ENCODE measurements at places on chromosomes 3 and 15.

DNA sequence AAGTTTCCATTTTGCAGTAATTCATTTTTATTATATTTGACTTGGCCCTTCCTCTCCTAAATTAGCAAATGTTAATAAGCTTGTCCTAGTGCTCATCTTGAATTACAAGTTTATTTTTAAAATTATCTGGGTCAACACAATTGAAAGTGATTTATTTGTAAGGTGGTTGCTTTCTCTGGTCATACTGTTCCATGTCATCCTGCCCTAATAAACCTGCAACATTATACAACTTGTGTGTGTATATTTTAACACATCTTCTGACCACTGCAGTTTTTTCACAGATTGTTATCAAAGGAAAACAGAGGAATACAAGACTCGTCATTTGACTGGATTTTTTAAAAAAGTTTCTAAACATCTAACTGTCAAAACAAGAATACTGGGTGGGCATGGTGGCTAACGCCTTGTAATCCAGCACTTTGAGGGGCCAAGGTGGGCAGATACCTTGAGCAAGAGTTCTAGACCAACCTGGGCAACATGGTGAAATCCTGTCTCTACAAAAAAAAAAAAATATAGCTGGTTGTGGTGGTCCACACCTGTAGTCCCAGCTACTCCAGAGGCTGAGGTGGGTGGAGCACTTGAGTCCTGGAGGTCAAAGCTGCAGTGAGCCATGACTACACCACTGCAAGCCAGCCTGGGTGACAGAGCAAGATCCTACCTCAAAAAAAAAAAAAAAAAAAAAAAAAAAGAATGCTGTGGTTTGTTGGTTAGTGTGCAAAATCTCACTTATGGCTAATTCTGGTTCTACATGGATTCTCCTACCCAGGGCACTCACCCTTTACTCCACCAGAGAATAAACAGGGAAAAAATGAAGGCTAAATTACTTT is 5.0 kb upstream of the LRRFIP2 start:
- peaks cover 30% of the 10 kb centered on the region for H3K4me1 ChIP-seq
- DNase-seq: peak; percentile 18
- no peak overlapping the region for H3K4me3 ChIP-seq
- no peaks in the 10 kb centered on the region for H3K36me3 ChIP-seq

DNA sequence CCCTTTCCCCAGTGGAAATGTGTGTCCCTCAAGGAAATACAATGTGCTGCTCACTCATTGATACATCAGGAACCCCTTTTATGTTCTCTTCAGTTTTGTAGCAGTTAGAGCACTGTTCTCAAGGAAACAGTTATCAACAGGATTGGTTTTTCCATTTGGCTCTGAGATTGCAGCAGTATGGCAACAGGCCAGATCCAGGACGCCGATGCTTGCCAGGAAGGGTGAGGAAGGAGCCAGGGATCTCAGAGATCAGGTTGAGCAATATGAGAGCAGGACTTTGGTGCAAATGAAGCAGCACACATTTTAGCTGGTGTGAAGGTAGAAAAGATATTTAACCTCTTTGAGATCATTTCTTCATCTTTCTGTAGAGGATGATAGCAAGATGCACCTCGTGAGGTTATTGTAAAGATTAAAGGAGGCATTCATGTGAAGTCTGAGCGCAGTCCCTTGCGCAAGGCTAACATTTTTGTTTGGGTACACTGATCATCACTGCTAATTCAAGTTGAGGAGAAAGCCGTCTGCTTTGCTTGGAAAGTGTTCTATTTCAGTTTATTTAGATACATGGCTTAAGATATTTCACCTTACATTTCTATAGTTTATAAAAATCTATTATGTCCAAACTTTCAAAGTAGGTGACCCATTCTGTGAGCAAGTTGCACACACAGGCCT is 68.5 kb downstream of the KCNH8 start:
- H3K27ac ChIP-seq: no peak overlapping the region
- H3K36me3 ChIP-seq: no peaks in the 10 kb centered on the region
- DNase-seq: no peak
- H3K4me3 ChIP-seq: no peak overlapping the region
- H3K4me1 ChIP-seq: no peaks in the 10 kb centered on the region

GRCh38 chr3:117137065-117137464 is 427.5 kb downstream of the TUSC7 start:
- H3K27ac ChIP-seq: no peak overlapping the region
- H3K4me3 ChIP-seq: no peak overlapping the region
- H3K27me3 ChIP-seq: no peaks in the 10 kb centered on the region

DNA sequence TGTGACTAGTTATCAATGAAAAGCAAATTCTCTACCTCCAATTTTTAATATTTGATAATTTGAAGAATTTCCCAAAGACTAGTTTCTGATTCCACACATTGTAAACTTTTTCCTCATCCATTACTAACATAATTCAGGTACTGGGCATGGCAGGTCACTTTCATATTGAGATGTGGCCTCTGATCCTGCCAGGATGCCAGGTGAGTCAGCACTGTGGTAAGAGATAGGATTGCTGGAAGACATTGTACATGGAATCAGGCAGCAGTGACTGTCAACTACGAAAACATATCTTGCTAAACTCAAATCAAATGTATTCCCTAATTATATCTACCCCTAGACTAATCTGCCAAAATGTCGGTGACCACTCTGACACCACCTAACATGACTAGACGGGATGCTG is 33.2 kb upstream of the POU1F1 start:
- no peaks in the 10 kb centered on the region for H3K36me3 ChIP-seq
- no peak for DNase-seq
- no peaks in the 10 kb centered on the region for H3K4me1 ChIP-seq
- no peak overlapping the region for H3K4me3 ChIP-seq
- H3K27ac ChIP-seq: no peak overlapping the region

- no peaks in the 10 kb centered on the region for H3K4me1 ChIP-seq
- H3K27me3 ChIP-seq: peaks cover 2% of the 10 kb centered on the region
- DNase-seq: no peak
- H3K36me3 ChIP-seq: no peaks in the 10 kb centered on the region
- no peak overlapping the region for H3K4me3 ChIP-seq
These were observed 72.9 kb downstream of the NSMCE3 start for GRCh38 chr15:29196722-29197121.

- H3K27me3 ChIP-seq: no peaks in the 10 kb centered on the region
- peaks cover 40% of the 10 kb centered on the region for H3K4me1 ChIP-seq
- H3K27ac ChIP-seq: no peak overlapping the region
- H3K4me3 ChIP-seq: no peak overlapping the region
These were observed 18.4 kb upstream of the TSEN2 start for GRCh38 chr3:12465836-12466225.

- no peak overlapping the region for H3K4me3 ChIP-seq
- DNase-seq: no peak
- H3K27me3 ChIP-seq: no peaks in the 10 kb centered on the region
- H3K4me1 ChIP-seq: no peaks in the 10 kb centered on the region
These were observed 27.9 kb upstream of the ACKR4 start for GRCh38 chr3:132569153-132569552.

GRCh38 chr15:72784456-72784876 is 908 bp upstream of the ADPGK start:
- DNase-seq: no peak
- H3K4me3 ChIP-seq: peak overlapping the region; percentile 93
- H3K27ac ChIP-seq: peak overlapping the region; percentile 77

- no peak overlapping the region for H3K27ac ChIP-seq
- DNase-seq: no peak
- no peaks in the 10 kb centered on the region for H3K36me3 ChIP-seq
These were observed 487.4 kb downstream of the PDCD6IP start for GRCh38 chr3:34285827-34286188.

DNA sequence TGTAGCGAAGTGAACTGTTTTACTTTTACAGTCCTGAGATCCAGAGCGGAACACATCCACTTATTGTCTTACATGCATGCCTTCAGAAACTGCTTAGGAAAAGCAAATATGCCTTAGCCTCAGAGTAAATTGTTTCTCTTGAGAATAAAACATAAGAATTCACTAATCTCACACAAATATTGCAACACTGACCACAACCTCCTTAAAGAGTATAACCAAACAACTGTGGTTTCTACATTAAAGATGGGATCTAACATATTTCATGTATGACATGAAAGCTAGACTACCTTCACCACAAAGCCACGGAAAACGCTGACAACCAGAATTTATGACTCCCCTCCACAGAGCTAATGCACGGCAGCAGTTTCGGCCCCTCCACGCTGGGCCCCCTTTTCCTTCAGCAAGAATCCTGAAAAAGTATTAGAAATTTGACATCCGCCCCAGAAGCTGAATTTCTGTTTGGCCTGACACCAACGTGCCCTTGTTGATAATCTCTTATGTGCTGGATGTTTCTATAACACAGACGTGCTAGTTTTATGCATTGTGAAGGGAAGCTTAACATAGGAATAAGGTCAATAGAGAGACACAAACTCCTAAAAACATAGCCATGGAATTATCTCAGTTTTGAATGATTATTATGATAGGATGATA is 84.6 kb downstream of the GREM1 start:
- no peak for DNase-seq
- H3K27me3 ChIP-seq: no peaks in the 10 kb centered on the region
- no peak overlapping the region for H3K4me3 ChIP-seq
- no peaks in the 10 kb centered on the region for H3K36me3 ChIP-seq
- H3K27ac ChIP-seq: no peak overlapping the region

- no peak overlapping the region for H3K27ac ChIP-seq
- H3K27me3 ChIP-seq: peaks cover 68% of the 10 kb centered on the region
- DNase-seq: no peak
- H3K4me3 ChIP-seq: no peak overlapping the region
- H3K4me1 ChIP-seq: no peaks in the 10 kb centered on the region
These were observed 88.3 kb downstream of the TMEM266 start for GRCh38 chr15:76147906-76148570.

GRCh38 chr3:150333477-150333876 is 74.6 kb upstream of the TSC22D2 start:
- H3K36me3 ChIP-seq: no peaks in the 10 kb centered on the region
- no peaks in the 10 kb centered on the region for H3K4me1 ChIP-seq
- H3K4me3 ChIP-seq: no peak overlapping the region
- no peak overlapping the region for H3K27ac ChIP-seq
- DNase-seq: no peak

- H3K4me1 ChIP-seq: peaks cover 5% of the 10 kb centered on the region
- H3K27ac ChIP-seq: no peak within 1 kb of the TSS
- no peaks in the 10 kb centered on the region for H3K36me3 ChIP-seq
- H3K27me3 ChIP-seq: peaks cover 2% of the 10 kb centered on the region
- no peak for DNase-seq
- no peak within 1 kb of the TSS for H3K4me3 ChIP-seq
These were observed at the start of gene CFAP100 for GRCh38 chr3:126394179-126394976. TSS of gene CFAP100 (plus strand) at chr3:126394909. CDS start at chr3:126396001, 1,092 bp downstream.

GRCh38 chr3:1406250-1406649 is 313.4 kb downstream of the CNTN6 start:
- DNase-seq: no peak
- no peaks in the 10 kb centered on the region for H3K36me3 ChIP-seq
- no peak overlapping the region for H3K4me3 ChIP-seq

DNA sequence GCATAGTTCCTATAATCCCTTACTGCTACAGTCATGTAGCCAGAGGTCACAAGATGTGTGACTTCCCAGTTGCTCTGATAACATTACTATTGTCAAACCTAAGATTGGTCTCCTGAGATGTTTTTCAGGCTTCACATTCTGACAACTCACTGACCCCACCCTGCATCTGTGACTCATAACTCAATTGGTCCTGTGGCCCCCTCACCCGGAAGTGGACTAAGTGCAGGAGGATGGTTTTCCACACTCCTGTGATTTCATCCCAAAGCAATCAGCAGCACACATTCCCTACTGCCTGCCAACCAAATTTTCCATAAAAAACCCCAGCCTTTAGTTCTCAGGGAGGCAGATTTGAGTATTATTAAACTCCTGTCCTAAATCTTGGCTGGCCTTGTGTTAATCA is 564.9 kb upstream of the ZNF385D start:
- H3K27ac ChIP-seq: no peak overlapping the region
- H3K27me3 ChIP-seq: no peaks in the 10 kb centered on the region
- no peak for DNase-seq
- no peaks in the 10 kb centered on the region for H3K4me1 ChIP-seq
- no peak overlapping the region for H3K4me3 ChIP-seq
- H3K36me3 ChIP-seq: no peaks in the 10 kb centered on the region

DNA sequence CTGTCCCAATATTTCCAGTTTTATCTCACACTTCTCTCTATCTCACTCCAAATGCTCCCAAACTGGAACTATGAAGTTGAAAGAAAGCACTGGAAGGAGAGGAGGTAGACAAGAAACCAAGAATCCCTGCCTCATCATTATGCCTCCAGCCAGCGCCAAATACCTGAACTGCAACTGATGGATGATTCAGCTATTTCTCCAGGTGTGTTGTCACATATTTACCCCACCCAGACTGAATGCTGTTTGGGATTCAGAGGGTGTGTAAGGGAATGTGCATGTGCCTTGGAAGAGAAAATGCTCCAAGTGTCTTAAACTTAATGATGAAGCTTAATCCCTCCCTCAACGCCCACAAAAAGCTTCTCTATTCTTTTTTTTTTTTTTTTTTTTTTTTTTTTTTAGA is 269.5 kb upstream of the ATP11B start:
- no peak for DNase-seq
- no peak overlapping the region for H3K4me3 ChIP-seq
- H3K27me3 ChIP-seq: no peaks in the 10 kb centered on the region
- no peak overlapping the region for H3K27ac ChIP-seq

GRCh38 chr3:129278966-129279906 is 566 bp downstream of the HMCES start:
- no peaks in the 10 kb centered on the region for H3K27me3 ChIP-seq
- peak overlapping the region; percentile 90 for H3K27ac ChIP-seq
- H3K36me3 ChIP-seq: peaks cover 14% of the 10 kb centered on the region
- H3K4me3 ChIP-seq: peak overlapping the region; percentile 78
- peaks cover 44% of the 10 kb centered on the region for H3K4me1 ChIP-seq

GRCh38 chr3:16511681-16512434 is 1.6 kb downstream of the RFTN1 start:
- H3K4me3 ChIP-seq: no peak overlapping the region
- H3K36me3 ChIP-seq: no peaks in the 10 kb centered on the region
- 0 out of 2 replicates have a peak, but pooled peaks cover 7% of the 10 kb centered on the region for H3K4me1 ChIP-seq

GRCh38 chr3:112634786-112635541 is 6.0 kb downstream of the CCDC80 start:
- no peak overlapping the region for H3K27ac ChIP-seq
- H3K4me3 ChIP-seq: no peak overlapping the region
- H3K4me1 ChIP-seq: no peaks in the 10 kb centered on the region
- H3K27me3 ChIP-seq: peaks cover 12% of the 10 kb centered on the region
- DNase-seq: no peak
- H3K36me3 ChIP-seq: no peaks in the 10 kb centered on the region

DNA sequence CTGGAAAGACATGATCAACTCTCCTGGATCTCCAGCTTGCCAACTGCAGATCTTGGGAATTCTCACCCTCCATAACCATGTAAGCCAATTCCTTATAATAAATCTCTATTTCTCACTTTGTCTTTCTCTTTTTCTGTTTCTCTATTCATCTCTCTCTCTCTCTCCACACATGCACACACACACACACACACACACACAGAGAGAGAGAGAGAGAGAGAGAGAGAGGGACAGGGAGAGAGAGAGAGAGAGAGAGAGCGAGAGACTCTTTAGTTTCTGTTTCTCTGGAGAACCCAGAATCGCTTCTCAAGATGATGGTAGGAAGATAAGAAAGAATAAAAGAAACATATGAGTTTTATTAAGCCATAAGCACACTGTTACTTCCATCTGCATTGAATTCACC is 111.9 kb downstream of the BCHE start:
- DNase-seq: no peak
- no peak overlapping the region for H3K27ac ChIP-seq
- no peaks in the 10 kb centered on the region for H3K4me1 ChIP-seq
- no peaks in the 10 kb centered on the region for H3K36me3 ChIP-seq

- no peaks in the 10 kb centered on the region for H3K36me3 ChIP-seq
- no peak overlapping the region for H3K4me3 ChIP-seq
- H3K27ac ChIP-seq: no peak overlapping the region
- DNase-seq: no peak
- H3K27me3 ChIP-seq: no peaks in the 10 kb centered on the region
These were observed 22.8 kb downstream of the EMC7 start for GRCh38 chr15:34078900-34079299.
